ENCODE measurements at places on chromosomes 3 and 15. TPM values are rescaled to one million over a fixed set of nuclear protein-coding genes. Genes with fewer than 3 reads are reported as not detected.

Gene CASR
- total RNA-seq, result not detected

Gene LEKR1
- 6.4 TPM for total RNA-seq

- peaks cover 14% of the 10 kb centered on the region for H3K4me1 ChIP-seq
- H3K27me3 ChIP-seq, result no peaks in the 10 kb centered on the region
- DNase-seq, result peak; percentile 27
- H3K27ac ChIP-seq, result no peak overlapping the region
These were observed 25.5 kb upstream of the CSPG4 start for GRCh38 chr15:75738014-75738646.

- no peaks in the 10 kb centered on the region for H3K36me3 ChIP-seq
- no peak overlapping the region for H3K4me3 ChIP-seq
- no peak for DNase-seq
- peaks cover 8% of the 10 kb centered on the region for H3K4me1 ChIP-seq
- no peaks in the 10 kb centered on the region for H3K27me3 ChIP-seq
These were observed 13.5 kb downstream of the CMTM7 start for GRCh38 chr3:32405155-32405554.

GRCh38 chr3:157443905-157444796 is 7.5 kb downstream of the PTX3 start:
- H3K36me3 ChIP-seq, result no peaks in the 10 kb centered on the region
- H3K27me3 ChIP-seq, result no peaks in the 10 kb centered on the region
- no peak overlapping the region for H3K27ac ChIP-seq
- H3K4me3 ChIP-seq, result no peak overlapping the region
- no peaks in the 10 kb centered on the region for H3K4me1 ChIP-seq
- no peak for DNase-seq

Data from Karpas-422 (cell line).